ENCODE measurements at places on chromosomes 3 and 15.

- DNase-seq: no peak
Measured at GRCh38 chr3:192022412-192022811, 561.4 kb downstream of the PYDC2 start.

GRCh38 chr3:42461762-42462161 is 40.7 kb upstream of the VIPR1 start:
- no peak for DNase-seq

- no peak for DNase-seq
Measured at GRCh38 chr3:143676021-143676420, 172.2 kb downstream of the SLC9A9 start.

DNA sequence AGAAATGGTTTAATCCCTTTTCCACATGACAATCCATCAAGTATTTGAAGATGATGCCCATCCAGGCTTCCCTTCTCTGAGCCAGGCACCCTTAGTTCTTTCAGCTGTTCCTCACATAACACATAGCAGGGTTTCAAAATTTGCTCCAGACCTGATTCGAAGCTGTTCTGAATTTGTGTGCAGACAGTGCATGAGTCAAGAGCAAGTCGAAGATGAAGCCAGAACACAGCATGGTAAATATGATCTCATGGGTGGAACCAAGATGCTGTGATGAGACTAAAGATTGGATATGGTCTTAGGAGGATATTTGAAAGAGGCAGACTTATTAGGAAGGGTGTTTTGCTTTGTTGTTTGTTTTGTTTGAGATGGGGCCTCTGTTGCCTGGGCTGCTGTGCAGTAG is 32.6 kb upstream of the PDE8A start:
- no peak for DNase-seq

GRCh38 chr3:72405943-72406566 is 442.2 kb downstream of the SHQ1 start:
- DNase-seq: no peak

DNA sequence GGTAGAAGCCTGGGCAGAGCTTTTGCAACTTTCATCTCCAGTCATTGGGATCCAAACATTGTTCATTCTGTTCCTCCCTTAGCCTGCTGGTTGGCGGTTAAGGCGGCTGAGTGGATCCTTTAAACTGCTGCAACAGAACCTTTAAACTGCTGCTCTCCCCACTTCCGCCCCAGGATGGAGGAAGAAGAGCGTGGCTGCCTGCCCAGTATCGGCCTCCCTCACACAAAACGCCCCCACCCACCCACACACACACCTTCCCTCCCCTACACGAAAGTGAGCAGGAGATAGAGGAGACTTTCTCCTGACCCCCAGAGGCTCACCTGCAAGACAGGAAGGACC is 460 bp upstream of the ZMAT3 start:
- peak; percentile 12 for DNase-seq

GRCh38 chr3:13353506-13353905 is 66.6 kb downstream of the NUP210 start:
- DNase-seq: no peak

DNA sequence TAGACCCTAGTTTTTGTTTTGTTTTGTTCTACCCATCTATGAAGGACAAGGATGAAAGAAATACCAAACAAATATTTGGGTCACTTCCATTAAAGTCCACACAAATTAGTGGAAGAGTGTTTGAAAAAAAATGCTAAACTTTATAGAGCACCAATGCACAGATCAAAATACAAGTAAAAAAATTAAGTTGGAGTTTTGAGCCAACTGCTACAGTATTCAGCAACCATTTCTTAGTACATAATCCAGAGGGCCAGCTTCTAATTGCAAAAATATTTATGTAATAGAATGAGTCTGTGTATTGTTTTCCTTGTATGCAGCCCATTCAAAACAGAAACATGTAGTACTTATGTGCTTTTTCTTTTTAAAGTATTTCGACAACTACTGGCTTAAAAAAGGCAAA is 121.1 kb downstream of the CBLB start:
- DNase-seq: no peak

DNA sequence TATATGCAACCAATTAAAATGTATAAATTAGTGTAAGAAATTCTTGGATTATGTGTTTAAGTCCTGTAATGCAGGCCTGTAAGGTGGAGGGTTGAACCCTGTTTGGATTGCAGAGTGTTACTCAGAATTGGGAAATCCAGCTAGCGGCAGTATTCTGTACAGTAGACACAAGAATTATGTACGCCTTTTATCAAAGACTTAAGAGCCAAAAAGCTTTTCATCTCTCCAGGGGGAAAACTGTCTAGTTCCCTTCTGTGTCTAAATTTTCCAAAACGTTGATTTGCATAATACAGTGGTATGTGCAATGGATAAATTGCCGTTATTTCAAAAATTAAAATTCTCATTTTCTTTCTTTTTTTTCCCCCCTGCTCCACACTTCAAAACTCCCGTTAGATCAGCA is 65.4 kb upstream of the ACAD9 start:
- no peak for DNase-seq

GRCh38 chr3:146517684-146518435 is 26.5 kb downstream of the PLSCR1 start:
- no peak for DNase-seq

GRCh38 chr3:165389064-165389463 is 192.9 kb upstream of the SLITRK3 start:
- no peak for DNase-seq

DNA sequence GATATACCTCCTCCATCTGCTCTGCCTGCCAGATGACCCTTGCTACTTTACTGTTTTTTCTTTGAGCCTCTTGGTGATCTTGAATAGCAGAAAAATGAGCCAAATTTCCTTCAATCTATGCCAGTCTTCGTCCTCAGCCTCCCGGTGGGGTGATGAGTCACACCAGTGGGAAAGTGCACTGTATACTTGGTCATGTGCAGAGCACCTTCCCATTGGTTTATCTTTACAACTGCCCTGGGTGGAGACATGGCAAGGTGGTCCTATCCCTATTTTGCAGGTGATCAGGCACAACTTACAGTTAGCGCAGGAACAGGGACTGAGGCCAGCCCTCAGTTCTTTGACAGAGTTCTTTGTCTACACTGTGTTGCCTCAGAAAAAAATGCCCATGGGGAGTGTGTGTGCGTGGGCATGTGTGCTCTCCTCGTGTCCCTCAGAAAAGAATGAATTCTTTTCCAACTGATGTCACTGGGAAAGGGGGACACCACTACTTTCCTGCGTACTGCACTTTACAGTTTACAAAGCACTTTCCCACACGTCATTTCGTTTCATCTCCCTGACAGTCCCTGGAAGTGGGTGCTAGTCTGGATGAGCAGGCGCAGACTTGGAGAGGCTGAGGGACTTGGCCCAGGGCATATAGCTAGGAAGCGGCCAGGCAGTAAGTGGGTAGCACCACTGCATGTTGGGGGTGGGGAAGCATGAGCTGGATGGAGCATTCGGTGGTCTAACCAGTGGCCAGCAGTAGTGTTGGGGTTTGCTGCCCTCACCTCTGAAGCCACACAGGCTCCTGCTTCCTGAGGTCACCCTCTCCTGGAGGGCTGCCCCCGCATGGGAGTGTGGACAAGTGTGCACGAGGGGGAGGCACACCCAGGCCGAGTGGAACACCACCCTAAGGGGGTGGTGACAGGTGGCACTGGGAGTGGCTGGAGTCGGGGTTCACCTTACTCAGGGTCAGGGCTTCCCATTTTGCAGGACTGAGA is 24.1 kb downstream of the SMAD3 start:
- no peak for DNase-seq

DNA sequence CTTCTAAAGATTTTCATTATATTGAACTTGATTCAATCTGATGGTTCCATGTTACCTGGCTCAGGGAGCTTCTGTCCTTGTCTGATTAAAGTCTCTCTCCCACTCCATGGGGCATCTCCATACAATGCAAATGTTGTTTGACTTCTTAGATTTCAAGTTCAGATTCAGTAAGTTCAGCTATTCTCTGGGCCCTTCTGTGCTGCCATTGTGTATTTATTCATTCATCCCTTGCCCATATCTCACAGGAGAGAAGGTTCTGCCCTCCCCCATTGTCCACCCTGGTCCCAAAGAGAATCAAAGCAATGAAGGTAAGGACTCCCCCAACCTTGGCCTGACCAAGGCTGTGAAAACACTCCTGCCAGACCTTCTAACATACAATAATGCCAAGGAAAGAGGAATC is 669.9 kb downstream of the MAGI1 start:
- no peak for DNase-seq

GRCh38 chr3:38454884-38455638 is 1.4 kb downstream of the ACVR2B start:
- no peak for DNase-seq

DNA sequence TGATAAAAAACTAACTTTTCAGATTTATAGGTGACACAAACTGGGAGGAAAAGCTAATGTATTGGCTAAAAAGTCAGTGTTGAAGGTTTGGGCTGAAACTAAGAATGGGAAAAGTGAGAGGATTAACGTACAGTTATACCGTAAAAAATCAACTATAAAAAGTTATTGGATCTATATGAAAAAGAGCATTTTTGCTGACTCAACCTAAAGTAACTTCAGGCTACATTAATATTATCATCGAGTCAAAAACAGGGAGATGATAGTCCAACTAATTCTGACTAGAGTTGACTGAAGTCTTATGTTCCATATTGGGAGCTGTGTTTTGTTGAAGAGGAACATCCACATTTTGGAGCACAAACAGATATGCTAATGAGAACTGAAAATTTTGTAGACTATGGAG is 19.9 kb downstream of the ZNF654 start:
- no peak for DNase-seq

- DNase-seq: no peak
Measured at GRCh38 chr15:83422081-83422480, 25.1 kb upstream of the SH3GL3 start.

GRCh38 chr3:37223576-37223975 is 49.2 kb upstream of the LRRFIP2 start:
- DNase-seq: no peak

GRCh38 chr3:53169045-53169831 is 8.2 kb downstream of the PRKCD start:
- no peak for DNase-seq

DNA sequence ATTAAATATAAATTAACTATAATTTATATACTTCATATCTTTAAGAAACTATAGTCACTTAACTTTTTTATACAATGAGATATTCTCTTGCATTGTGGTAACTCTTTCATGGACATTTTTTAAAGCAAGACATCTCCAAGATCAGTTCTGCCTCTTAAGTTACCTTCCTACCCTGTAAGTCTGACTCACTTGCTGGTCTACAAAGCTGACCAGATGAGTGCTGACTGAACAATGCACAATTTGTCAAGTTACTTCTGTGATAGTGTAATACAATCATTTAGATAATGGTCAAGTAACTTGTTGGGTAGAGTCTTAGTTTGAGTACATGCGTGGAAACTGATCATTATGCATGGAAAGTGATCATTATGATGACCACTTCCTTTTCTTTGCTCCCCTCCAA is 145.9 kb downstream of the MEIS2 start:
- DNase-seq: no peak

All from left renal pelvis (tissue), 4 donors.